ENCODE measurements at places on chromosomes 4 and X. TPM values are rescaled to one million over a fixed set of nuclear protein-coding genes. Genes with fewer than 3 reads are reported as not detected.

Gene GPC3
- polyA plus RNA-seq: 288 TPM

DNA sequence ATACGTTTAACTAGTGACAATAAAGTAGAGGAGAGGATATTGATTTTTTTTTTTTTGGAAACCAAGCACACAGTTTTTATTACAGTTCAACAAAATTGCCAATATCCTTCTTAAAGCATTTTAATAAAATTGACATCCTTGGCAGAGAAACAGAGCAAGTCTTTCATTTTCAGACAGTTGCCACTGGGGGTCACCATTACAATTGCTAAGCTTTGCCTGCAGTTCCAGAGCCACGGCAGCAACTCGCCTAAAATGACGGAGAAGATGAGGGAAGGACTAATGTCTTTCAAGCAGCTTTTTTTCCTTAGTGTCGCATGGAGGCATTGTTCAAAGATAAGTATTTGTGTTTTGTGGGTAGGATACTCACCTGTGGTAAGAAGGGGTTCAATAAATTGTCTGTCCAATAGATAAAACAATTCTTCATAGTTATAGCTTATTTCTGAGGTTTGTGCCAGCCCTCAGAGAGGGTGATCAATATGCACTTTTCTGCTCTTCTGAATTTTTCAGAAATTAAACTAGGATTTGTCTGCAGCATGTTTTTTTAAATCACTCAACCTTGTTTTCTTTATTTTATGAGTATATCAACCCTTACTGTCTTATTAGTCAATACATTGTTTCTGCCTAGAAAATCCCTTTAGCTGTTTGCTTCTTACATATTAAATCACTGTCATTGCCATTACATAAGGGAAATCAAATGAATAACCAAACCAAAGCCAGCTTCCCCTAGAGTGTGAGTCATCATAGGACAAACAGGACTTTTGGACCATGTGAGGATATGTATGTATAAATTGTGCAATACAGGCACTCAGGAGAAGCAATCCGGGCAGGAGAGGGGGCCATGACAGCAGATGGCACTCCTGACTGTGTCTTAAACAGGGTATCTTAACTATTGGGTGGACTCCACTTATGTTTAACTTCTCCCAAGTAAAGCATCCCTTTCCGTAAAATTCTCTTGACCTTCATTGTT lies 508.1 kb upstream of the ARX start:
- DNase-seq: peak; percentile 56

DNA sequence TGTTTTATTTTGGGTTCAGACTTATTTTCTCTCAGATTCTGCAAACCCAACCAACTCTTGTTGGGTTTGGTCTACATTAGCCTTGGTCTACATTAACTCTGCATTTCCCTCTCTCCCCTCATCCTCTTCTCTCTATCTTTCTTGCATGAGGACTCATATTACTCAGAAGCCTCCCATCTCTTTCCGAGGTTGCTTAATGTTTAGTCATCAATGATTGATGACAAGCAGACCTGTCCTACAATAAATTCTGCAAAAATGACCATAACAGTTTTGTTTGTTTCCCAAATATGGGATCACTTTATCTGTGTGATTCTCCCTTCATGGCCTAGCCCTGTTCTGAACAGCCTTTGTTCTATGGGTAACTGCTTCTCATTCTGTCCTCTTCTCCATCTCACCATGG lies 75.2 kb downstream of the GABRB1 start:
- DNase-seq: no peak

GRCh38 chrX:107227780-107228485 lies 21.5 kb downstream of the DNAAF6 start:
- no peak for DNase-seq

GRCh38 chr4:88531549-88531948 lies 8.0 kb upstream of the PYURF start:
- no peak for DNase-seq

DNA sequence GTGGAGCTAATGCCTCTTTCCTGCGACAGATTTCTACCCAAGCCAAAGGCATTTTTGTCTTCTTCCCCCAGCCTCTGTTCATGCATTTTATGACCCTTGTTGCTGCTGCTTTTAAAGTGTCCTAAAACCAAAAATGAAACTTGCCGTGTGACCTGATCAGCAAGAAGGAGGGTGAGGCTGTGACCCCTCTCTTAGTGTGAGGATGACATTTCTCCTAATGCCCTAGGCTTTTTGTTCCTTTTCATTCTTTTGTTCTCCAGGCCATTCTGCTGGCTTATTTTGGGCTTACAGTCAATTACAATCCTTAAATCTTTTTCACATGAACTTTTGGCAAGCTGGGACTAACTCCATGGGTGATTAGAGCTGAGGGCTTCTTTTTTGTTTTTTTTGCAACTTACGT lies 34.4 kb downstream of the PTTG2 start:
- no peak for DNase-seq

GRCh38 chr4:1300466-1301455 lies 11.1 kb downstream of the MAEA start:
- DNase-seq: peak; percentile 16

Gene SYN1
- polyA plus RNA-seq: 11.6 TPM

GRCh38 chr4:53132132-53132891 lies 233.5 kb downstream of the SCFD2 start:
- DNase-seq: peak; percentile 97

GRCh38 chrX:136200466-136200865 lies 50.7 kb downstream of the MAP7D3 start:
- no peak for DNase-seq

- DNase-seq: no peak
Observed at GRCh38 chr4:8240211-8241041, 29.1 kb upstream of the HTRA3 start.

DNA sequence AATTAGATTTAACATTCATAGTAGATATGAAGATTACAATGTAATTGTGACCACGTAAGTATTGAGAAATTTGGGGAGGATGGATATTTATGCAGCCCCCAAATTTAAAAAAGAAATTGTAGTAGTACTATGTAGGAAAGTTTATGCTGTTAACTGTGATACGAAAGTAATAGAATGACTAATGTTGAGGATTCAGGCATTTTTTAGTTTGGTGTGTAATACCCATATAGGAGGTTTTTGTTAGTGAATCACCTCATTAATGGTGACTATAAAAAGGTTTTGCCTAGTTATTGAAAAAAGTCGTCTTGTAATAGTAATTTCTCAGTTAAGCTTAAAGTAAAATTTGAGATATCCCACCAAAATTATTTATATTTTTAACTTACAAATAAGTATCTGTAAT lies 67.2 kb downstream of the SMARCAD1 start:
- no peak for DNase-seq

DNA sequence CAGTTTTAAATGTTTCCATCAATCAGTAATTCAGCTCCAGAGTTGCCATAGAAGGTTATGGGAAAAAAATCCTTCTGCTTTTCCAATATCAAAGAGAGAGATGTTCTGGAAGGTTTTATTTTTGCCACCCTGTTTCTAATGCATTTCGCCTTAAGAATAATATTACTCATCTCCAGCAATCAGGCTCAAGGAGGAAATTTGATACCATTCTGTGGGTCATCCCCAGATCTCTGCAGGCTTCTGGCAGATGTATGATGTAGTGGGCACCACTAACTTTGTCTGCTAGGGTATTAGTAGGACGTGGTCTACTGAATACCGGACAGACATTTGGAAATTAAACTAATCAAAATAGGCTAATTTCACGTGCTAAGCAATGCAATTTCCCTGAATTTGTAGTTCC lies 645.4 kb upstream of the TENM3 start:
- DNase-seq: no peak

Gene SMIM31
- polyA plus RNA-seq: 0.04 TPM

Gene IL3RA
- 18.7 TPM for polyA plus RNA-seq

Gene TEX13C
- not detected for polyA plus RNA-seq

Gene TNIP3
- polyA plus RNA-seq: not detected

Gene TRO
- polyA plus RNA-seq: 128 TPM

Measured in forelimb muscle (tissue), 1 donor.